ENCODE measurements at places on chromosomes 3 and 15.

GRCh38 chr3:73212683-73213082 lies 151.2 kb downstream of the EBLN2 start:
- no peak for DNase-seq

DNA sequence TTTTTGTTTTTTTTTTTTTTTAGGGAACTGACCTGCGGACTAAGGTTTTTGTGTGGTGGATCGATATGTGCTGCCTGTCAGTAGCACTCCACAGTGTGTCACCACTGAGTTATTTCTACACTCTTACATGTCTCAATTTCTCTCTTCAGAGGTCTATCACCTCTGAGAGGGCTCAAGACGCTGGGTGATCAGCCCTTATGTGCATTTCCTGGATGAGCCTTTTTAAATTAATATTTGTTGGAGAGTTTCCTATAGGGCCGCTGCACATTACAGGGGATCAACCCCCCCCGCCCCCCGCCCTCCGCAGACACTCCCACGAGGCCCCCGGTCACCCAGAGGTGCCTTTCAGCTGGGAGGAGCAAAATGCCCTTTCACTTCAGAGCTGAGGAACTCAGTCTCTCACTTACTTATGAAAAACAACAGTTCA lies 34.5 kb upstream of the AP4E1 start:
- DNase-seq, result no peak

DNA sequence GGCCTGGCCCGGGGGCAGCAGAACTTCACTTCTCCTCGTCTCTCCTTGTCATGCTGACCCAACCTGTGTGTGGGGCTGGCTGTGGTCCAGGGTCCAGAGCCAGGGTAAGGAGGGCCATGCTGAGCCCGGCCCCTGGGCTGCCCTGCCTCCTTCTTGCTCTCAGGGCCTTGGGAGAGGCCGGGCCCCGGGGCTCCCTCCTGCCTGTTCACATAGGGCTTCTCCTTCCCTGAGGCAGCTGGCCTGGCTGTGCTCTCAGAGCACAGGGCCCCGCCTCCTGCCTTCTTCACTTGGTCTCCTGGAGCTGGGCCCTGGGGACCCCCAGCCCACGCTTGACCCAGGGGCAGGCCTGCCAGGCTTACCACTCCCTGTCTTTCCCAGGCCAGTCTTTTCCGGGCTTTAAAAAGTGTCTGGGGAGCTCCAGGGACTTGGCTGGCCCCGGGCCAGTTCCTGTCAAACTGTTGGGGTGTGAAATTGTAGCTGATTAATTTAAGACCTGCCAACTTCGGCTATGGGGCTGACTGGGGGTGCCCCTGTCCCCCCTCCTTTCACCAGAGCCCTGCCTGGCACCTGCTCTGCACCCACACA lies 11.8 kb downstream of the PLXNA1 start:
- no peak for DNase-seq

DNA sequence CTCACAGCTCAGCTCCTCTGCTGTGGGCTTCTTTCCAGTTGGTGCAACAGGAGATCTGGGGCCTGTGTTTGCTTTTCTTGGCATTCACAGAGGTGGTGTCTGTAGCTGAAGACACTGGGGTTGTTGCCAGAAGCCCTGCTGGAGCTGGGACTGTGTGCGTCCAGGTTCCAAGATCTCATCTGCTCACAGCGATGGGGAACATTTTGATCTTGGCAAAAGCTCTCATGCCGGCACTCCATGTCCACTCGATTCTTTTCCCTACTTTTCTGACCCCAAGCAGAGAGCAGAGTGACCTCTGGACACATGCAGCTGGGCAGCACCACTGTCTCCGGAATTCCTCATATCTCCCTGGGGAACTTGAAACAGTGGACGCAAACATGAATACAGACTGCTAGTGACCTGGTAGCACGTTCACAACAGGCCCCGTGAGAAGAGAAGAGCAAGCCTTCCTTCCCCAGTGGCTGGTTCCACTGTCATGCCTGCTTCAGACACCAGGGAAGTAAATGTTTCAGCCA lies 36.1 kb upstream of the MECOM start:
- DNase-seq, result no peak

DNA sequence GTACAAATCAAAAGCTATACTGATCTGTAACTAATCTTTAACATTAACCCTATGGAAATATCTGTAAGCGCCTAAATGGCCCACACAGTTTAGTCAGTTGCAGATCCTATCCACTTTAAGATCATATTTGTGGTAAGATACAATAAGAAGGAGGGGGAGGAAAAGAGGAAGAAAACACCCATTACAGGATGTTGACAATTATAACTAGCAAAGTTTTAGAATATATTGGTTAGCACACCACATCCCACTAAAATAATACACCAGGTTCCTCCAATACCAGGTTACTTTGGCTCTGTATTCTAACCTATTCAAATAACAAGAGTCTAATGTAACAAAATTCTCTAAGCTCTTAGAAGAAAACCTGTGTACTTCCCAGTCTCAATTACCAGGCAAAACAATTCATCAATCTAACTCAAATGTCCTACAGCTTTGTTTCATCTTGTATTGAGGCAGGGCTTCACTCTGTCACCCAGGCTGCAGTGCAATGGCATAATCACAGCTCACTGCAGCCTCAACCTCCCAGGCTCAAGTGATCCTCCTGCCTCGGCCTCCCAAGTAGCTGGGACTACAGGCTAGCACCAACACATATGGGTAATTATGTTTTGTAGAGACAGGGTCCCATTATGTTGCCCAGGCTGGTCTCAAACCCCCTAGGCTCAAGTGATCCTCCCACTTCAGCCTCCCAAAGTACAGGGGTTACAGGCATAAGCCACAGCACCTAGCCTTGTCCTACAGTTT lies 4.2 kb downstream of the SLC4A7 start:
- DNase-seq, result no peak

DNA sequence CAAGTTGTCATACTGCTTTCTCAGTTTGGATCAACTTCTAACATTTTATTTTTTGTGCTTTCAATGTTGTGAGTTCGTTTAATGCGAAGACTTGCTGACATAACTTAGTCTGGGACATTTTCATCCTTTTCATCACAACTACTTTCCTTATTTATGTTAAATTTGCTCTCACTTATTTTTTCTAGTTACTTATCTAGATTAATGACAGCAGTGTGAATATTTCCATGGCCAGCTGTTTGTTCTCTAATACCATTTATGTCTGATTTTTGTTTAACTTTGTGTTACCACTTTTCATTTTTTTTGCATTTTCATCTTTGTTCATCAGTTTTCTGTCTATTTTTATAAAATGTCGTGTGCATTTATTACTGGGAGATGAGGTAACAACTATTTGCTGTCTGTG lies 6.2 kb downstream of the SLC25A26 start:
- DNase-seq, result no peak

- no peak for DNase-seq
Measured at GRCh38 chr3:109081746-109082510, 36.0 kb downstream of the MORC1 start.

DNA sequence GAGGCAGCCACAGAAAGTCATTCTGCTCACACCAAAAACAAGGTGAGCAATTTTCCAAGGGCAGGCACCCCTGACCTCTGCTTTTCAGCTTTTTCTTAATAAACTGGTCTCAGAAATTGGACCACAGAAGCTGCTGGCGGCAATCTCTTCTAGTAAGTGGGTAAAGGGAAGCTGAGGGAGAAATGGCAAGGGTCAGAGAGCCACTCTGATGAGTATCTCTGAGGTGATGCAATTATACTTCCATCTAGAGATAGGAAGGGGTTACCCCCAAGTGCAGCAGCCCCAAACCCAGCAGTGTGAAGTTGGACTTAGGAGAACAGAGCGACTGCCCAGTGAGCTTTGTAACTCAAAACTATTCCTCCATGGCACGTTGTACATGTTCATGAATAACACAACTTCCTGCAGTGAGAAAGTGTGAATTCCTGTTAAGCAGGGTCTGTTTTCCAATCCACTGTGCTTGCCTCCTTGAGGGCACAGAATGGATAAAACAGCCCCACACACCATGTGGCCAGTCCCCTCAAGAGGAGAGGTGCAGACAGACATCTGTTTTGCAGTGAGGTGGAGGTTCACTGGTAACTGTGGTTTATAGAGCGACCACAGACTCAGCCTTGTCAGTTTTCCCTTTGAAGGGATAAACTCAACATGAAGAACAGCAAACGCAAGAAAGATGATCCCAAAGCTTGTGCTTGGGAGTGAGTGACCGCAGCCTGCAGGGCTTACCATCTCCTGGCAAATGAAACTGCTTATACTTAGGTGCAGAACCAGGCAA lies 683.4 kb upstream of the CFAP20DC start:
- no peak for DNase-seq

- DNase-seq, result no peak
Measured at GRCh38 chr15:61172325-61172724, 56.8 kb downstream of the RORA start.

DNA sequence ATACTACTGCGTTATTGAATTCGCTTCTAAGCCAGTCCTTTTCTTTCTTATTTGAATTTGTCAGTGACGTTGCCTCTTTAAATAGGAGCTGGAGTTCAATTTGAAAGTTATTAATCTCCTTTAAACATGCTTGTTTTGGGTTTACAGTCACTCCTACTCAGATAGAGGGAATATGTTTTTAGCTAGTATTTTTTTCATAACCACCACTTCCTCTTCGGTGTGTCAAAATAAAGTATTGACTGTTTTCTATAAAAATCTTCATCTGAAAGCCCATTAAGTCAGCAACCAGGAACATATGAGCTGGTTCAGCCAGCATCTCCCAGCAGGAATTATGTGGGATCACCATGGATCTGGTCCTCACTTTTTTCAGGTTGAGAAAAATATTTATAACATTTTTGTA lies 772.9 kb downstream of the DIPK2A start:
- no peak for DNase-seq

DNA sequence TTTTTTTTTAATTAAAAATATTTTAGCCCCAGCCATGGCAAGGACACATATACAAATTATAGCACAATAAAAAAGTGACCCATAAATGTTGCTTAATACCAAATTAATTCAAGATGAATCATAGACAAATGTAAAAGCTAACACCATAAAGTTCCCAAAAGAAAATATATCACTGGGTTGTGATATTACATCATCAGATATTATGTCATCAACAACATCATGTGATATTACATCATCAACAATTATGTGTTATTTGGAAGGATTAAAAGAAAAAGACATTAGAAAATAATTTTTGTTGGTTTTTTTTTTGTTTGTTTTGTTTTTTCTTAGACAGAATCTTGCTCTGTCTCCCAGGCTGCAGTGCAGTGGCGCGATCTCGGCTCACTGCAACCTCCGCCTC lies 34.5 kb upstream of the ABHD10 start:
- DNase-seq, result no peak

- DNase-seq, result no peak
Measured at GRCh38 chr15:68256675-68257450, 20.7 kb upstream of the FEM1B start.

GRCh38 chr15:88636654-88637053 lies 2.2 kb upstream of the ISG20 start:
- DNase-seq, result no peak

DNA sequence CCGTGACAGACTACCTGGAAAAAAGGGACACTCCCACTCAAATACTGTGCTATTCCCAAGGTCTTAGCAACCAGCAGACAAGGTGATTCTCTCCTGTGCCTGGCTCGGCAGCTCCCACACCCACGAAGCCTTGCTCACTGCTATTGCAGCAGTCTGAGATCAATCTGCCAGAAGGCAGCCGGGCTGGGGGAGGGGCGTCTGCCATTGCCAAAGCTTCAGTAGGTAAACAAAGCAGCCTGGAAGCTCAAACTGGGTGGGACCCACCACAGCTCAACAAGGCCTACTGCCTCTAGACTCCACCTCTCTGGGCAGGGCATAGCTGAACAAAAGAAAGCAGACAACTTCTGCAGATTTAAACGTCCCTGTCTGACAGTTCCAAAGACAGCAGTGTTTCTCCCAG lies 128.4 kb upstream of the SETMAR start:
- no peak for DNase-seq

DNA sequence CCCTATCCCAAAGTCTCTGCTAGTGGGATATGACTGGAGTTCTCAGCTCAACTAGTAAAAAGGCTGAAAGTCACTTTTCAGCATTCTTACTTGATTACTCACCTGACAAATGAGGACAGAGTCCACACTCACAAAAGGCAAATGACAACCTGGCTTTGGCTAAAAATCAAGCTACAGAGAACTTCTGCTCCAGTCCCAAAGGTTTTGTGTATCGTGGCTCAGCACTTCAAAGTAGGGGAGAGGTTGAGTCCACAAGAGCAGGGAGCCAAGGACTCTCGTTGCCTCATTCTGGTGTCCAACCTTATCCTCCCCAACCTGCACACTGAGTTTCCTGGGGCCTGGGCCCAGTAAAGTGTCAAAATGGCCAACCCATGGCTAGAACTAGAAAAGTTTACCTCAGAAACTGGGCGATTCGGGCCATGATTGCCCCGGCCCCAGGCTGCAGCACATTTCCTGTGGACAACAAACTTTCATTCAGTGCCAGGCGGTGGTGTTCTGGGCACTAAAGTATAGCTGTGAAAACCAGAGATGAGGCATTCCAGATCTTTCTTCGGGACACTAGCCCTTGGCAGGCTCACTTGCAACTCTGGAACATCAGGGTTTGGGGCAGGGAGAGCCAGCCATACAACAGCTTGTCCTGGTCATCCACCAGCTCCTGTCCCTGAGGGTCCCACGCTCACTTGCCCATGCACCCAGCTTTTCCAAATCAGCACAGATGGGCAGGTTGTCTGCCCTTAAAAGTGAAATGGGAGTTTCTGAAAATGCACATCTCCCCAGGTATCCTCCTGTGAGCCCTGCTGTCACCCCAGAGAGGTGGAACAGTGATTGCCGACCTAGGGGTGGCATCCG lies 3.1 kb downstream of the ACAA1 start:
- no peak for DNase-seq

DNA sequence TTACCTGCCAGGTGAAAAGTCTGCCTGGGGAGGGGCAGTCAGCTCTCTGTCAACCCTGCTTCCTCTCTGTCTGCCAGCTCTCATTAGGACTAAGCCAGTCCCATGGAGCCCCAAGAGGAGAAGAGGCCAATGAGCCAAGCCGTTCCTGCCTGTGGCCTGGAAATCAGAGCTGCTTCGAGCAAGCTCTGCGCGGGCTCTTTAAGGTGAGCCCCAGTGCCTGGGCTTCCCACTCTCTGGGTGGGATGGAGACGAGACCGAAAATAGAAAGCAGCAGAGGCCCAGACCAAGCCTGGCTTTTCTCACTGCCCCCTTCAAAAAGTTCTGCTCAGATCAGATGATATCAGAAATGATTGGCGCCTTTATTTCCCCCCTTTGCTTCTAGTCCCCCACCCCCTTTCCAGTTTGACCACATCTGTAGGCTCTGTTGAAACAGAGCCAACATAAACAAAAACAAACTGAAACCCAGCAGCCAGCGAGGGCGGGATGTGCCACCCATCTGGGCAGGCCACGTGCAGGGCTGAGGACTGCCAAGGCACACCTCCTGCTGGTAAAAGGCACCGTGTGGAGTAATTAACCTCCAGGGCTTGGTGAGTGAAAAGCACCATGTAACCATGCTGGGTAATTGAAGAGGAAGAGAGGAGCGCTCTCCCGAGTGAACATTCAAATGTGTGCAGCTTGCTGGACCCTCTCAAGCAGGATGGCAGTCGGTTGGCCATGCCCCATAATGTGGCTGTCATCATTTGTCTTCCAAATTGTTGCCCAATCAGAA lies 471.0 kb upstream of the PROK2 start:
- DNase-seq, result no peak

DNA sequence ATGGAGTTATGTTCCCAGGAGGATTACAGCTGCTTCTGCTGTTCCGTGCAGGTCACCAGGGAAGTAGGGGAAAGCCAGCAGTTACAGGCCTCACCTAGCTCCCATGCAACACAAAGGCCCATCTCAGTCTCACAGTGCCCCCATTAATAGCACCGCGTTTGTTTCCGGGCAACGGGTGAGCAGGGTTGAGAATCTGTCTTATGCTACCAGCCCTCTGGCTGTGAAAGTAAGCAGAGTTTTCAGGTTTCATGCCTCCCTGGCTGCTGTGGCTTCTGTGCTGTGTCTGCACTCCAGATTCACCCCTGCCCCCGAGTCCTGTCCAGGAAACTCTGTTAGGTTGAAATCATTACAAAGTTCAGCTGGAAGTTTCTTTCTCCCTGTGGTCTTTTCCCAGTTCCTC lies 254.4 kb upstream of the GPR149 start:
- DNase-seq, result no peak
